ENCODE measurements at places on chromosomes 3 and 15.

GRCh38 chr3:101701696-101702634 lies 15.4 kb upstream of the RPL24 start:
- no peak for DNase-seq

- DNase-seq = no peak
Measured at GRCh38 chr3:71031181-71031580, 552.3 kb downstream of the FOXP1 start.

- peak; percentile 45 for DNase-seq
Measured at GRCh38 chr3:123075359-123075758, 8.5 kb downstream of the PDIA5 start.

DNA sequence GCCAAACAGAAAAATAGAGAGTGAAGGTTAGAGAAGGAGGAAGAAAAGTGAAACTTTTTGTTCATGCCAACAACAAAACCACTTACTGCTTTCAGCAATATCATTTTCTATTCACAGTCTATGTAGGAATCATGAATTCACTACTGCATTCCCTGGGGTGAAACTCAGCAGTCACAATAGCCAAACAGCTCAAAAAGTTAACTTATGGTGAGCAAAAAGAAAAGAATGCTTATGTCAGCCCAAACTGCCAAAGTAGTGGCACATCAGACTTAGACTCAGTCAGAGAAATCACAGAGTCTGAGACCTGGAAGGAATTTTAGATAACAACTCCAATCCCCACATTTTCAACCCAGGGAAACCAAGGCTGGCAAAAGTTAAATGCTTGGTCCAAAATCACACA lies 238.7 kb upstream of the TMCO5A start:
- no peak for DNase-seq

Measured in K562 (cell line).